ENCODE measurements at places on chromosomes 3 and 15. TPM values are rescaled to one million over a fixed set of nuclear protein-coding genes. Genes with fewer than 3 reads are reported as not detected.

NUP210 gene
- 48.8 TPM for total RNA-seq

ZNF620 gene
- total RNA-seq = 27.1 TPM

C2CD4A gene
- not detected for total RNA-seq

CCR9 gene
- not detected for total RNA-seq

P3H2 gene
- 41.5 TPM for total RNA-seq

RARB gene
- total RNA-seq = 0.22 TPM

EPHA6 gene
- total RNA-seq = 0.48 TPM

CYFIP1 gene
- 67.5 TPM for total RNA-seq

NPRL2 gene
- 23.0 TPM for total RNA-seq

SI gene
- total RNA-seq = not detected

GRK7 gene
- not detected for total RNA-seq

MASP1 gene
- total RNA-seq = 1.0 TPM

KBTBD8 gene
- total RNA-seq = 19.4 TPM

GRCh38 chr3:4888913-4889846, 90.1 kb upstream of the BHLHE40 start:
- DNase-seq = no peak

DNA sequence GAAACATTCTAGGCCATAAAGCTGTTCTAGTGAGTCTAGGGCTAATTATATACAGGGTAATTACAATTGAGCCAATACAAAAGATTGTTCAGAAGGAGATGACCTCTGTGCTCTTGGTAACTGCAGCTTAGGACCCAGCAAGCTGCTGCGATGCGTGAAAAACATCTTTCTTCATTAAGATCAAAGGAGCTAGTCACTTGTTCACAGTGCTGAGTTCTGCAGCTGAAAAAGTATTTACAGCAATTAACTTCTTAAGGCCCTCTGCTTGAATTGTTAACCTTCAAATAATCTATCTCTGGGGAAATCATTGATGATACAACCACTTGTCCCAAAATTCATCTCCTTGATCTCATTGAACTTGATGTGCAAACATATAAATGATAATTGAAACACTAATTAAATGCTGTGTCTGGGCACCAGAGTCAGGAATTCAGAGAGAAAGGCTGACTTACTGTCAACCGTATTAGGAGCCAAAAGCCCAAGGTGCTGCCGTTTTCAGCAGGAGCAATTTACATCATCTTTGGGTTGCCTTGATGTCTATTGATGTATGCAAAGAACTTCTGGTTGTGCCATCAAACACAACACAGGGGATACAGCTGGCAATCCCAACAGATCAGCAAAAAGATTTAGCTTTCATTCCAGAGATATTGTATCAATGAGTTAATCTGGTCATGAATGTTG, 213.0 kb downstream of the NECTIN3 start:
- DNase-seq = no peak

GRCh38 chr3:10268930-10269329, 20.7 kb downstream of the TATDN2 start:
- no peak for DNase-seq

DNA sequence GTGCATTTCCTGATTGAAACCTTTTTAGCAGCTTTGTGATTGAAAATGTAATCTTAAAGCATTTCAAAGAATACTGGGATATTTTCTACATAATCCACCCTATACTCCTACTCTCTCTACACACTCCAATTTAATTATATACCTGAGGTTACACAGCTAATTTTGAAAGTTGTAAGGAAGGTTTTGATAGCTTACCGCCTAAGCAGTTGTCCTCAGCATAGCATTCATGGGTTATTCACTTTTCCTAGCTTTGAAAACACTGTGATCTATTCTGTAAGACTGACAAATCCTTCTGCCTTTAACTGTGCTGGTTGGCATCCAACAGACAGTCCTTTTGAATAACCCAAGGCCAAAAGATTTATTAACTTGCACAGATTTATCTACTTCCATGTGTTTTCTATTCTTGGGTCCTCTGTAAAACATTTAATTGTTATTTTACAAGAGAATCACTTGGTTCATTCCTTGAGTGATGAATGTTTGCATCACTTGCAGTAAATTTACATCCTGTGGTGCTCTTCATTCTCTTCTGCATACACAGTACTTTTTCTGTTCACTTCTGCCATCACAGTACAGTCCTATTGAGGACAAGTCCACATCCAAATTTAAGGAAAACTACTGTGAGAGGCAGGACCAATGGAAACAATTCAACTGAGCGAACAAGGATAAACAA, 44.8 kb downstream of the SERPINI1 start:
- no peak for DNase-seq

GRCh38 chr15:31803388-31803884, 226.9 kb upstream of the CHRNA7 start:
- DNase-seq = no peak

- no peak for DNase-seq
These were observed 89.8 kb upstream of the MEX3B start for GRCh38 chr15:82135638-82136037.

DNA sequence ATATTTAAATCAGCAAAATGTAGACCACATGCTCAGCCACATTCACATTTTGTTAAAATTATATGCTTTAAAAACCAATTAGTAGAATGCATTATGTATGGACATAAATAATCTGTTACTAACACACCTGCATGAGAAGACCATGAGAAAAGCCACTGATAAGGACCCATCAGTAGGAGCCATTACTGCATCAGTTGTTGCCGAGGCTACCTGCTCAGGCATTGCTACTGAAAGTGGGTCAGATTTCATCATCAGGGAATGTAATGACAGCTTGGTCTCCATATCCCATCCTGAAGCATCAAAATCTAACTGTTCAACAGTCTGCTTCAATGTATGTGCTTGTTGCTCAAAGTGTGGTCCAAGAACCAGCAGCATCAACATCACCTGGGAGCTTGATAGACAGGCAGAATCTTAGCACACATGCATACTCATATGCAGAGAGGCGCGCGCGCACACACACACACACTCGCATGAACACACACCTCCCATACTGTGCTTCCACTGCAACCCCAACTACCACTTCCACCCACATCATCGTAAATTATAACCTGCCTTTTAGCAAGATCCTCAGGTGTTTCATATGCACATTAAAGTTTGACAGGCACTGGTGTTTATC, 72.4 kb upstream of the FOXB1 start:
- DNase-seq = no peak

DNA sequence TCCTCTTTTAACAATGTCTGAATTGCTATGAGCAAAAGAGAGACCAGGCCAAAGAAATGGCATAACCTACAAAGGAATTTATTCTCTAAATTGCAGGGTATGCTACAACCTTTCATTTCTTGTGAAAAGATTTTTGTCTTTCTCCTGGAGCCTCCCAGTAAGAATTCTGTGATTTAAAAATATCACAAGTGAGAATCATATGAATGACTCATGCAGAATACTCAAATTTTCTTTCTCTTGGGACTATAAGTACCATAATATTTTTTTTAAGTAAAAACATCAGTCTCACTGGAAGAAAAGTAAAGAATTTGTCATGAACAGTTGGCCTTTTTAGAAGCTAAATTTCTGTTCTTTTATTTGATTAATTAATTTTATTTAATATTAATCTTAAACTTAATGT, 26.3 kb downstream of the SYNPR start:
- DNase-seq = no peak

GRCh38 chr3:195403244-195403643, 39.6 kb downstream of the ACAP2 start:
- no peak for DNase-seq

DNA sequence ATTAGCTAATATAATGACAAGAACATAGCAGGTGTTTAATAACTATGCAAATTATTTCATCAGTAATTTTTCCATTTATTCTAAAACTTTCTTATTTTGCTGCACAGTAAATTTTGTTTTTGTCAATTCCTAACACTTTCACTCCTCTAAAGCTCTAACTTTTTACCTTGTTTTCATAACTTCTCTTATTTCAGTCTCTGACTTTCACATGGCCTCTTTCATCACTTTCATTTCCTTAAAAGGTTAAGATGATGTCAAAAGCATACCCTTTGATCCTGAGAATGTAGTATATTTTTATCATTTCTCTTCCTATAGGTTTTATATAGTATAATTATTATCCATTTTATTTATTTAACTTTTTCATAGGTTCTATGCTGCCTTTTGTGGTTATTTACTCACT, 1325.8 kb upstream of the ALCAM start:
- no peak for DNase-seq

GRCh38 chr3:25483456-25483855, 55.4 kb downstream of the RARB start:
- no peak for DNase-seq

- peak; percentile 31 for DNase-seq
These were observed 36.6 kb downstream of the AMOTL2 start for GRCh38 chr3:134337511-134338200.

DNA sequence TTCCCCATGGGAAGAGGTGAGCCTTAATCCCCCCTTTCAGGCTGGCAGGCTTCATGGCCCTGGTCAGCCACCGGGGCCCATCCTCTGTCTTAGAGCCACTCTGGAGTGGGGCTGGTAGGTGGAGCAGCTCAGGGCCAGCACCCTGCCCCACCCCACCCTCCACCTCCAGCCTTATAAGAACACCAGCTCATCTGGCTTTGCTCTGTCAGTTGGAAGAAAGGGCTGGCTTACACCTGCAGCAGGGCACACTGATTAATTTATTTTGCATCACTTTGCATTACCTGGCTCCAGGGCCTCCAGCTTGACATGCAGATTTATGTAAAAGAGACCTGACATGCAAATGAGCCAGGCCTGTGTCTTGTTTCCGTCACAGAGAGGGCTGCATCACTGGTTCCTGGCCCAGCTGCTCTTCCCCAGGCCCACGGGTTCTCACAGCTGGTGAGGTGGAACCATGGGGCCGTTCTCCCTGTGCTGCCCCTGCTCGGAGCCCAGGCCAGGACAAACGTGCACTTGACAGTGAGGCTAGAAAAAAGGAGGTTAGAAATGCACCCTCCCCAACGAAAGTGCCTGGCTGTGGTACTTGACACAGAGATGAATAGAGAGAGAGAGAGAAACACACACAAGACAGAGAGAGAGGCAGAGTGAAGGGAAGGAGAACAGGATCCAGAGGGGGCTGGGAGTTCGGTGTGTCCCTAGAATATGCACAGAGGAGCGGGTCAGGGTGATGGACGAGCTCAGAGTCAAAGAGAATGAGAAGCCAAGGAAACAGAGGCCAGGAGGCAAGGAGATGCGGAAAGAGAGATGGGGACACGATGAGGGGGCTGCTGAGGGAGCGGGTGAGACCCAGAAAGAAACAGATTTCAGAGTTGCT, 44.5 kb upstream of the MAGEF1 start:
- DNase-seq = peak; percentile 87

GRCh38 chr3:127115691-127116351, 77.1 kb upstream of the PRR23E start:
- DNase-seq = no peak

DNA sequence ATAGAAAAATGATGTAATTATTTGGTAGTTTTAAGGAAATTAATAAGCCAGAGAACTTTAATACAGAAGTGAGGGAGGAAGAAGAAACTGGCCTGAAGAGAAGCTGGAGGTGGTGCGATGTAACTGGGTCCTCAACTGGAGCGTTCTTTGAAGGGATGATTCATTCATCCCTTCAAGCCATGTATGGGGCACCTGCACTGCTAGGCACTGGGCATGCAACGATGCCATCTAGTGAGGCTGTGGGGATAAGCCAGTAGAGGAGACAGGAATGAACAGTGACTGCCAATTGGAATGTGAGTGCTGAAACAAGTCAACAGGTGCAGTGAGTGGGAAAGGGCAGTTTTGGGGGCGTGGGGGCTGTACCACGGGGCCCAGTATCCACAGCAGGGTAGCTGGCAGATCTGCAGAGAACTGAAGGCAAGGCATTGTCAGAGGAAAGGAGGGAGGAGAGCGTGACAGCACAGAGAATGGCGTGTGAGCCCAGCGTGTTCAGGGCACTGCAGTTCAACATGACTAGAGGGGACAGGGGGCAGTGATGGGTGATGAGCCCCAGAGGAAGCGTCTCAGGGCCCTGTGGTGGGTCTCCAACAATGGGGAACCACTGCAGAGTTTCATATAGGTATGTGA, 3.8 kb upstream of the KIF23 start:
- DNase-seq = peak; percentile 51

- peak; percentile 43 for DNase-seq
These were observed 108.4 kb upstream of the SLC6A11 start for GRCh38 chr3:10707400-10708215.

GRCh38 chr3:153285982-153286381, 124.0 kb downstream of the RAP2B start:
- no peak for DNase-seq

DNA sequence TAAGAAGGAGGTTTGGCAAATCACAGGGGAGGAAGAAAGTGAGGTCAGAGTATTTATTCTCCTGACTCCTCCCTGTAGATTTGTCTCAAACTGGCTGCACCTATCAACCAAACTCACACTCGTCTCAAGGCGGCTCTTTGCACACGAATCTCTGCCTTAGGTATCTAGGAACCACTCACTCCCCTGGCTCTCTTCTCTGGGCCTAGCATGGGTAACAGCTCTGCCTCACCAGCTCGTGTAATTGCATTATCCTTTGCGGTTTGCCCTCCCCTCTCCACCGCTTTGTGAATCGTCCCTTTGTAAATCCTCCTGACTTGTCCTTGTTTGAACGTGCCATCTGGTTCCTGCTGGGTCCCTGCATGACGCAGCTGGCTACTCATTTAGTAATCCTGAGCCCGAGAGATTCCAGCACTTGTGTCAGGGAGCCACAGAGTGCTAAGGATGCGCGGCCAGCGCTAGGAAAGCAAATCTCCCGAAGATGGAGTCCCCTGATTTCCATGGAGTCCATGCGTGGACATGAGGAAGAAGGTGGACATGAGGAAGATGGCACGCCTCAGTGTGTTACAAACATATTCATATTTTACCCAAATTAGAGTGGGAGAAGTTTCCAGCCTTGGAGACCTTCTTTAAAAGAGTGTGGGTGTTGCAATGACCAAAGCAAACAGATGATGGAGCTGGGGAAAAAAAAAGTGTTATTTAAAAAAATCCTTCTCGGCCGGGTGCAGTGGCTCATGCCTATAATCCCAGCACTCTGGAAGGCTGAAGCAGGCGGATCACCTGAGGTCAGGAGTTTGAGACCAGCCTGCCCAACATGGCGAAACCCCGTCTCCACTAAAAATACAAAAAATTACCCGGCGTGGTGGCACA, 26.7 kb downstream of the NRROS start:
- DNase-seq = peak; percentile 90

DNA sequence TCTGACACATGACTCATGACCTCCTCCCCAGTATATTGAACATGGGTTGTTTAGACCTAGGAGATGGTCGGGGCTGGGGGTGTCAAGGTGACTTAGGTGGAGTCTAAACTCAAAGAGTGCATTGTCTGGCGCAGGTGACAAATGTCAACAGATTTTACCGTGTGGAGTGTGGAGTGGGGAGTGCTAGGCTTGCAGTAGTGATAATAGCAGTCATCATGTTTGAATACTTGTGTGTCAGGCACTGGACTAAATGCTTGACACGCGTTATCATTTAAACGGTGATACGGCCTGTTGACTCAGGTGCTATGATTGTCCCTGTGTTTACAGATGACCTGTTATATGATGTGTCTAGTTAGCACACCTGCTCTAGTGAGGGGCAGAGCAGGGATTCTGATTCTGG, 30.8 kb downstream of the MUC20 start:
- no peak for DNase-seq

- no peak for DNase-seq
These were observed 428.8 kb upstream of the ONECUT1 start for GRCh38 chr15:53218666-53219580.

Measured in H9 (cell line).